ENCODE measurements at places on chromosomes 5 and 9.
A peak's percentile ranks its signal among the peaks of the same experiment; 100 is the strongest.

- DNase-seq: no peak
Measured at GRCh38 chr5:40431734-40432133, 248.0 kb upstream of the PTGER4 start.

GRCh38 chr9:117116084-117116483 lies 298.8 kb downstream of the ASTN2 start:
- DNase-seq: no peak

GRCh38 chr9:133973111-133973790 lies 18.9 kb downstream of the VAV2 start:
- DNase-seq: no peak

DNA sequence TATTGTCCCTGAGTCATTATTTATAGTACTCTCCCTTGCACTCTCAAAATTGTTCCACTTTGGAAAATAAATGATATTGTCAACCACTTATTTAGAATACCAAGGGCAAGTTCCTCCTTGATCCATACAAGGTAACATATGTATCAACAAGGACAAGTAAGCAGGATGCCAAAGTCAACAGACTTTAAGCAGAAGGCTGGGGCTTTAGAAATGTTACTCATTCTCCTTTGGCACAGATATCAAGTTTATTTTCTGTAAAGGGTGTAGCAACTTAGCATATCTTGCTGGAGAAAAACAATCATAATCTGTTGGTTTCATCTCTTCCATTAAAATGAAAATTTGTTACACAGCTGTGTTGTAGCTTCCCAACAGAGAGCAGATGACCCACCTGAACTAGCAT lies 248.7 kb upstream of the SLC30A5 start:
- no peak for DNase-seq

GRCh38 chr5:43602461-43603343 lies at the start of gene NNT:
Gene NNT (plus strand): TSS chr5:43603180. CDS start chr5:43609196, 6,016 bp downstream.
- peak; percentile 68 for DNase-seq

DNA sequence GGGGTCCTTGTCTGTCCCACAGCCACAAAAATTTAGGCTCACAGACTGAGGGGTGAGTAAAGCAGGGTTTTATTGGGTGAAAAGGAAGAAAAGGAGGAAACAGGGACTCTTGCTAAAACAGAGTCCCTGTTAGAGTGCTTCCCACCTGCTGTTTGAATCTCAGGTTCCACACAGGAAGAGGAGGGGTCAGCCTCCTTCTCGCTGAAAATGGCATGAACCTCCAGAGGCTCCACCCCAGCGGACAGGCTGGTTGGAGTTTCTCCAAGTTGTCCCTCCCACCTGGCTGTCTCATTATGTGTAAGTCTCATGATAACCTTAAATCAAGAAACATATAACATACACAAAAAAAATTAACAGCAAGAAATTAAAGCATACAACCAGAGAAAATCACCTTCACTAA lies 28.3 kb upstream of the UHRF2 start:
- no peak for DNase-seq

DNA sequence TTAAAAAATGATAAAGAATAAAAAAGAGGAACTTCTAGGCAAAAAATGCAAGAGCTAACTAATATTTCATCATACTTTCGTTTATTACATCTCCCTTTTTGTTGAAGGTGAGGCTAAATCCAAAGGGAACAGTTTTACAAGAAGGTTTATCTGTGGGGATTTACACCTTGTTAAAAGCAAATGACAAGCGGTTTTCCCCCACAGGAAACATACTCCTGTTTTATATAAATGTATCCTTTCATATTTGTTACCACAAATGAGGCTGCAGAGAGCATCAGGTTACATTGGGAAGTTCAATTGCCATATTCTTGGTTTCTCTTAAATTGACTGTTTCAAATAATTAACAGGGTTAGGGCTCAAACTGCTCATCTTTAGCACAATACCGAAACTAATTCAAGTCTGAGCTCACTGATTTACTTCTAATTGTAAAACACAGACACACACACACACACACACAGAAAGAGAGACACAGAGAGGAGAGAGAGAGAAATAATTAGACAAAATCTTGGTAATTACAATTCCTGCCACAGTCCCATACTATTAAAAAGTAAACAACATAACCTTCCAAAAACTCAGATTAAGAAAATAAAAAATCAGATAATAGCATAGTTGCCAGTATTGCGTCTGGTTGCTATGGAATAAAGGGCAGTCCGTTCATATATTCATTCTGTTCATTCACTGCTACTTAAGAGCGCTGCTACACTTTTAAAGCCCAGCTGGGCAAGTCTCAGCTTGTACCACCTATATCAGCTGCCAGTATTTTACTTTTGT lies 17.1 kb downstream of the RFX3 start:
- DNase-seq: peak; percentile 66

- no peak for DNase-seq
Measured at GRCh38 chr5:4319478-4320128, 724.0 kb downstream of the IRX1 start.

DNA sequence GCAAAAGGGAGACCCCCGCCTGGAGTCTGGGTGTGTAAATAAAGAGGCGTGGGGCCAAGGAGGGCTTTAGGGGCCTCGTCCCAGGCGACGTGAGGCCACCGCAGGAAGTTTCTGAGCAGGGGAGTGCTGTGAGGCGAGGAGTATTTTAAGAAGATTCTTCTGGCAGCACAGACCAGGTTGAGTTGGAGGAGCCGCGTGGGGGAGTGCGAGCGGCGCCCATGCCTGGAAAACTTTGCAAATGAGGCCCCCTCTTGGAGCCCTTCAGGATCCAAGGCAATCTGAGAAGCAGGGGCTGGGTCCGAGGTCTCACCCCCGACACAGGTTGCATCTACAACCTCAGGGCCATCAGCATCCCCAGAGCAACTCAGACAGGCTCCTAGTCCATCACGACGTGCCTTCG lies 24.3 kb upstream of the CPLX2 start:
- no peak for DNase-seq

GRCh38 chr5:169431386-169431785 lies 130.4 kb upstream of the SLIT3 start:
- DNase-seq: no peak

DNA sequence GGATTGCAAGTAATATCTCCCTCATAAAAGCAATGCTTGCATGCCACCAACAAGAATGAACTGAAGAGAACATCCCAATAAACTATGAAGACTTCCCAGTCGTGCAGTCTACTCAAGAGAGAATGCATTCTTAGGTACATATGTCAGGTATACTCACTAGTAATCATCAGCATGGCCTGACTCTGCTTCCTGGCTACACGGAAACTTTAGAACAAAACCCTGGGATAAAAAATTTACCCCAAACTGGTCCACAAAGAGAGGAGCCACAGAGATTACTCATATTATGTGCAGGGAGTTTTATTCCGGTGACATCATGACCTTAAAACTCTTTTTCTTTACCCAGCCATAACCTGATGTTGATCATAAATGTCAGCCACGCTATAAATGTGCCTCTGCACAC lies 57.5 kb upstream of the PAPPA start:
- DNase-seq: no peak

- DNase-seq: no peak
Measured at GRCh38 chr5:179267671-179268083, 77.6 kb downstream of the ADAMTS2 start.

DNA sequence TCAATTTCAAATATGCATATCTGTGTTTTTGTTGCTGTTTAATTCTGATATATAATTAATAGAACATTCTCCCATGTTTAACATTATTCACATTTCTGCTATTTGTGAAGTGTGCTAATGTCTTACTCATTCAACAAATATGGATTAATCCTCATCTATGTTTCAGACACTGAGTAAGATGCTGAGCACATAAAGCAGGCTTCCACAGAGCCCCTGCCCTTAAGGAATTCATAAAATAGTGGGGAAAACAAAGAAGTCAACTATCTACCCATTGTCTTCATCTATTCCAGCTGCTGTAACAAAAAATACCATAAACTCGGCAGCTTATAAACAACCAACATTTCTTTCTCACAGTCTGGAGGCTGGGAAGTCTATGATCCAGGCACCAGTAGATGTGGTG lies 333.3 kb downstream of the SEMA5A start:
- no peak for DNase-seq

DNA sequence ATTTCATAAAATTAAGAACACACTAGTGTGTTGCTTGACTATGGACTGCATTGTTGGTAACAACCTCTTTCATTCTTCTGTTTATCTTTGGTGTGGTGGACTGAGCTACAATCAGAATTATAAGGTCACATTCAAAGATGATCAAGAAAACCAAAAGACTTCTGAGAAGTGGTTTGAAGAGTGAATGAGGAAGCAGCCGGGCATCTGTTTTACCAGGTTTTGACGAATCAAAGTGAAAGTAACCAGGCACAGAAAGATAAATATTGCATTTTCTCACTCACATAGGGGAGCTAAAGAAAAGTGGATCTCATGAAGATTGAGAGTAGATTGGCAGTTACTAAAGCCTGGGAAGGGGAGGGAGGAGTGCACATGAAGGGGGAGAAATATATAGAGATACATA lies 589.1 kb downstream of the ZNF608 start:
- no peak for DNase-seq

DNA sequence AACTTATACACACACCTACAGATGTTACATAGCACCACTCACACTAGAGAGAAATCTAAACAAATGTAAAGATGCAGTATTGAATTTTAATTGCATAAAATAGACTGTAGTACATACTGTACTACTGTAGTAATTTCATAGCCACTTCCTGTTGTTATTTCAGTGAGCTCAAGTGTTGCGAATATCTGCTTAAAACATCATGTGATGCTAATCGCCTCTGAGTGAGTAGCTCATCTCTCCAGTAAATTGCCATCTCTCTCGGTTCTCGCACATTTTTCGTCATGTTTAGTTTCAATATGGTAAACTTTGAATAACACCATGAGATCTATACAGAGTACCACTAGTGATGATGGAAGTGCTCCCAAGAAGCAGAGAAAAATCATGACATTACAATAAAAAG lies 22.0 kb upstream of the ARHGEF28 start:
- no peak for DNase-seq

DNA sequence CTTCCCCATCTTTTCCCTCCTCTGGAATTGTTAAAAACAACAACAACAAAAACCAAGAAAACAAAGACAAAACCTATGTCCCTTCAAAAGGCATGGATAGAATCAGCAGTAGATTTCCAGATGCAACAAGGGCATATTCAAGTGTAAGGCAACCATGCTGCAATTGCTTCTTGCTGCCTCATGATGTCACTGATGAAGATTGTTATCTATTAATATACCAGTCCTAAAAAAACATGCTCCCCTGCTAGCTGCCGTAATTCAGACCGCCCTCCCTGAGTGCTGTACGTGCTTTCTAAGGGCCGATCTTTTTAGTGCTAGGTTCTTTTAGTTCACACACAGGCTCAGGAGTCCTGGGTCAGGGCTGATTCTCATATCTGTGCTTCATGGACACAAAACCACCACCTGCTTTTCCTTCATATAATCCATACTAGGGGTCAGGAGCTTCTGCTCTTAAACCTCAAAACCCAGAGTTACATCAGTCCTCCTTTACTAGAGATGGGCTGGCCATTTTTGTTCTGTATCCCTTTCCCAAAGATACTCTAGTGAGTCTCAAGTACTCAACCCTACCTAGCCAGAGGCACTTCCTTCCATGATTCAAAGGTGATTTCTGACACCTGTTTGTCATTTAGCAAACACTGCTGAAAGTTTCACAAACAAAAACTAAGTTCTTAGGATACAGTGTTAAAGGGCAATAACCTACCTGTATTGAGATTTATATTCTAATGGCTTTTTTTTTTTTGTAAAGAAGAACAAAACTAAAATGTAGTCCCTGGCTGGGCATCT lies 82.1 kb downstream of the GIN1 start:
- DNase-seq: no peak

DNA sequence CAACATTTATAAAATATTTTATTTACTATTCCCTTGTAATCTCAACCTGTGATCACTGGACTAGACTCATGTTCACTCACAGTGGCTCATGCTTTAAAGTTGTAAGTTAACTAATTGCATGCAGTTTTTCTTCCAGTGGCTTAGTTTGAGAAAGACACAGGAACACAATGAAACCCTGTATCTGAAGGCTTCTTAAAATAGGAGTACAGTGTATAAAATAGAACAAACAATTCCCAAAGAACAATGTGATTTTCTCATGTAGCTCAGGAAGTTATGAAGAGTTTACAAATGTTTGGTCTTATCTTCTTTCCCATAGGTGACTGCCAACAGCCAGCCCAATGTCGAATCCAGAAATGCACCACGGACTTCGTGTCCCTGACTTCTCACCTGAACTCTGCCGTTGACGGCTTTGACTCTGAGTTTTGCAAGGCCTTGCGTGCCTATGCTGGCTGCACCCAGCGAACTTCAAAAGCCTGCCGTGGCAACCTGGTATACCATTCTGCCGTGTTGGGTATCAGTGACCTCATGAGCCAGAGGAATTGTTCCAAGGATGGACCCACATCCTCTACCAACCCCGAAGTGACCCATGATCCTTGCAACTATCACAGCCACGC lies 5.9 kb downstream of the RGMB start:
- DNase-seq: no peak

- DNase-seq: no peak
Measured at GRCh38 chr5:109239456-109239855, 170.3 kb downstream of the PJA2 start.

GRCh38 chr5:53779541-53779981 lies 219.1 kb downstream of the NDUFS4 start:
- no peak for DNase-seq

GRCh38 chr9:82488313-82489200 lies 500.0 kb downstream of the SPATA31D1 start:
- peak; percentile 76 for DNase-seq

DNA sequence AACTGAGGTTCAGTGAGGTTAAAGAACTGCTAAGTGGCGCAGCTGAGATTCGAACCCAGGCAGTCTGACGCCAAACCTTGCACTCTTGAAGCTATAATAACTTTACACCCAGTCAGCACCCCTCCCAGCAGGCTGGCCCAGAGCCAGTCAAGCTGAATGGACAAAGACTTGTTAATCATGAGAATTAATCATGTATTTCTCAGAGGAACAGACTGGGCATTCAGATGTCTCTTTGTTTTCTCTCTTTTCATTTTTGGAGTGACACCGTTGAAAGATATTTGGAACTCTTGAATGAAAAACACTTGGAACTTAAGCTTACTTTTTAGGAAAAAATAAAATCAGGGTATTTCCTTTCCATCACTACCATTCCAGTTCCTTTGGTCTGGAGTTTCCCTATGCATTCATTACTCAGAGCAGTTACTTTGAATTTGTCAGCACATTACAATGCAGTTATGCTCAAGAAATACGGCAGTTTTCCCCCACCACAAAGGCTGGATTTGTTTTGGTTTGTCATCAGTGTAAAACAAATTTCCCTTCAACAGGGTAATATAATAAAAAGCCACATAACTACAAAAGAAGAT lies 22.6 kb upstream of the MAMDC2 start:
- DNase-seq: peak; percentile 31

DNA sequence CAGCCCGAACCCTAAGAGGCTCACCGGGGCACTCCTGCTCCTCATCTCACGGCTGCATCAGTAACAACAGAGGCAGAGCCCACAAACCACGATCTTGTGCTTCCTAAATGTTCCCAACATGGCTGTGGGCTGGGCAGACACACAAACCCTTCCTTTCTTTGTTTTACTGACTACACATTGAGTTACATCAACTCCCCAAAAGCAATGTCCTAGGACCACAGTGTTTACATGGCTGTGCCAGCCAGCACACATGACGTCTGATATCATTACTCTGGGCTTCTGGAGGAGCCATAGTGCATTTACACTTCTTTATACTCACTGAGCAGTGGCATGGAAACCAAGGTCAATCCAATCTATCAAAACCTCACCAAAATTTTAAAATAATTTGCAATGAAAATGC lies 101.4 kb downstream of the LHFPL2 start:
- DNase-seq: no peak

- DNase-seq: no peak
Measured at GRCh38 chr9:29183971-29184370, 1610.7 kb upstream of the C9orf72 start.

GRCh38 chr9:119802621-119803020 lies 433.4 kb upstream of the BRINP1 start:
- peak; percentile 15 for DNase-seq

Data from COR-L47 (cell line).